ENCODE measurements at places on chromosomes 13 and 19.

GRCh38 chr13:67763384-67763783, 533.2 kb upstream of the PCDH9 start:
- no peak for DNase-seq

GRCh38 chr13:97548711-97549110, 114.7 kb downstream of the RAP2A start:
- DNase-seq, result no peak

DNA sequence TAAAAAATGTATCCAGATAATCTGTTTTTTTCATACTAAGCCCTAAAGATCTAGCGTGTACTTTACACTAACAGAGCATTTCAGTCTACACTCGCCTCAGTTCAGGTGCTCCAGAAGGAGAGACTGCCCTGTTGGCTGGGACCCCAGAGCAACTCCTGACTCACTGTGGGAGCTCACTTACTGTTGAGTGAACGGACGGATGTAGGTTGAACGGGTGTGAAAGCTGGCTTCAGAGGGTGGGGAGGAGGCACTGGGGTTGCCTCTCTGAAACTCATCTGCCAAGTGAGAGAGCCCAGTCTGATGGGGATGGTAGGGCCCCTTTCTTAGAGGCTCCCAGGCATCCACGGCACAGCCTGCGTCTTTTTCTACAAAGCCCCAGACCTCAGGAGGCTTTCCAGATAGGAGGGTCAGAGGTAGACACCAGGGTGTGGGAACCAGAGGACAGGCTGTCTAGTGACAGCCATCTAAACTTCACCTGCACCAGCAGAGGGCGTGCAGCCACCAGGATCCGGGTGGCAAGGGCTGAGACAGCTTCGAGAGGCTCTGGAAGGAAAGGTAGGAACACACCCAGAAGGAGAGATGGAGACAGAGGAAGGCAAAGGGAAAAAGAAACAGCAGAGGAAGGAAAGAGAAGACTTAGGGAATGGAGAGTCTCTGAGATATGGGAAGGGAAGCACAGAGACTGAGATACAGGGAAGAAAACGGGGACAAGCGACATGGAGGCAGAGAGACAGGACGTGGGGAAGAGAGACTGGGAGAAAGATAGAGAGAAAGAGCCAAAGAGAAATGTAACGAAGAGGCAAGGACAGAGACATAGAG, 3.7 kb downstream of the KASH5 start:
- peak; percentile 76 for DNase-seq

DNA sequence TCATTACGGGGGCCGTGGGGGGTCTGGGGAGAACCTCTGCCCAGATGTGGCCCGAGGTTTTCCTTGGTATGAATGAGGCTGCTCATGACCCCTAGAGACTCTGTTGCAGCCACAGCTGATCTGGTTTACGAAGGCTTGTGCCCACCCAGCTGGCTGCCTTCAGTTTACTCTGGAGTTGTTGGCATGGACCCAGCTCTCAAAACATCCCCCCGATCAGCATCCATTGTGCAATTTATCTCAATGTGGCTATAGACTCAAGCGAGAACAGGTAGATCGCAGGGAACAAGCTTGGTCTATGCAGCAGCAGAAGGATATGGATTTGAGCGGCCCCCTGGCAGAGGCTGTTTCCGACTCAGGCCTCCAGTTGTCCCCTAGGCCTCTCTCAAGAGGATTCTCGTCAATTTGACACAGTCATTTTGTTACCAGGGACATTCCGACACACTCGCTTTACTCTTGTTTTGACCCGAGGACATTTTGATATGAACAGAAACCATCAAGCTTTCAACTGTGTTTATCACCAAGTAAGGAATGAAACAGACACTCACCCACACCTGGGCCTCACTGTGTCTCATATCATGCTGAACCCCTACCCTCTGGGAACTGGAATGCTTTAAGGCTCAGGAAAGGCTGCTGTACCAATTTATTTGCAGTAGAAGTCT, 161.5 kb downstream of the KATNAL1 start:
- DNase-seq, result peak; percentile 41

GRCh38 chr13:27151798-27152599, 19.6 kb downstream of the USP12 start:
- DNase-seq, result no peak

DNA sequence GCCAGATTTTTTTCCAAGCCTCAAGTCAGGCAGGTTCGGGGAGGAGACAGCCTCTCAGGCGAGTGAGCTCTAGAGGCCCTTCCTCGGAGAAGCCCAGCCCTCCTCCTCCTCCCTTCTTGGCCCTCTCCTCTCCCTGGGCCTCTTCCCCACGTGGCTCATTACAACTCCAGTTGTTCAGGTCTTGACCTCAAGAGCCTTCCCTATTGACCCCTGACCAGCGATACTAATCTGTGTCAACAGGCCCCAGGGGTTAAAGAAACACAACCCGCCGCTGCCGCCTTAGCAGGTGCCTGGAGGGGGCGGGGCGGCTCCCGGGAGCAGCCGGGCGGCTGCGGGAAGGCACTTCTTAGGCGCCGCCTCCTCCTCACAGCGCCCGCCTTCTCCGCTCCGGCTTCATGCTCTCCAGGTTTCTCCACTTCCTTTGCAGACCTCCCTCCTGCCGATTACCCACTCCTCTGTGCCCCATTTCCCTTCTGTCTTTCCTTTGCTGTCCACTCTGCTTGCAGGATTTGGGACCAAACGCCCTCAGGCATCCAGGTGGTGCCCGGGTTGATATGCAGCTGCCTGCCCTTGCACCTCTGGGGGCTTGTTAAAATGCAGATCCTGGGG, 51.0 kb downstream of the LYL1 start:
- DNase-seq, result peak; percentile 19

DNA sequence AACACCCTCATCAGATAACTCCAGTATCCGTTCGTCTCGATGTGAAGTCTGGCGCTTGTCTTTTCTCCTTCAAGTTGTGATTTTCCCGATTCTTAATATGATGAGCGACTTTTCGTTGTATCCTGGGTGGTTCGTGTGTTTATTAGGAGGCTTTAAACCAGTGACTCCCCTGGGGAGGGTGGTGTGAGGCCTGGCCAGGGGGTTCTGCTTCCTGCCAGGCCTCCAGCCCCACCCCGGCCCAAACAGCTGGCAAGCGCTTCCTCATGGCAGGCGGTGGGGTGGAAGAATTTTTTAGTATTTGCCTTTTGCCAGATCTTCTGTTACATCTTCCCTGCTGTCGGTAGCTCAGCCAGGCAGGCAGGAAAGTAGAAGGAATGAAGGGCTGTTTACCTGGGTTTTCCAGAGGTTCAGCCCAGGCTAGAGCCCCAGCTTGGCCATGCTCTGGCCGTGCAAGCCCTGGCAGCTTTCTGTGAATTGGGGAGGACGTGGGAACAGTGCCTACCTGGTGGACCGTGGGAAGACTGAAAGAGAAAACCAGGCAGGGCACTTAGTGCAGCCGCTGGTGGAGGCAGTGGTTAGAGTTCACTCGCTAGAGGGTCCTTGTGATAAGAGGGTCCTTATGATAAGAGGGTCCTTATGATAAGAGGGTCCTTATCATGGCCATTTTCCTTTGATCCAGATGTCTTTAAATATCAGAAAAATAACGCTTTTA, 37.7 kb upstream of the DCUN1D2 start:
- DNase-seq, result no peak

DNA sequence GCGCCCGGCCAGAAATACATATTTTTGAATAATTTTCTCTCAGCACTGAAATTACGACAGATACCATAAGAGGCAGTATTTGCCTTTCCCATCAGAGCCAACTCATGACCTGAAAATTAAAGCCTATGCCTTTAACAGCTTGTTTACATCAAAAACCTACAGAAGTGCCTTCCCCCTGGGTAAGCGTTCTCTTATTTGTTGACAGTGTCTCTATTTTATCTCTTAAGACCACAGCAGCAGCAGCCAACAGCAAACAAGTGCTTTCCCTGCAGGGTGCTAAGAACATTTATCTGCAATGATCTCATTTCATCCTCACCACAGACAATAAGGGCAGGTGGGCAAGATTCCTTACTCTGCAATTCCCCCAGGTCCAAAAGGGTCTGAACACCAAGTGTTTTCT, 6.0 kb downstream of the AKAP8L start:
- DNase-seq, result no peak

DNA sequence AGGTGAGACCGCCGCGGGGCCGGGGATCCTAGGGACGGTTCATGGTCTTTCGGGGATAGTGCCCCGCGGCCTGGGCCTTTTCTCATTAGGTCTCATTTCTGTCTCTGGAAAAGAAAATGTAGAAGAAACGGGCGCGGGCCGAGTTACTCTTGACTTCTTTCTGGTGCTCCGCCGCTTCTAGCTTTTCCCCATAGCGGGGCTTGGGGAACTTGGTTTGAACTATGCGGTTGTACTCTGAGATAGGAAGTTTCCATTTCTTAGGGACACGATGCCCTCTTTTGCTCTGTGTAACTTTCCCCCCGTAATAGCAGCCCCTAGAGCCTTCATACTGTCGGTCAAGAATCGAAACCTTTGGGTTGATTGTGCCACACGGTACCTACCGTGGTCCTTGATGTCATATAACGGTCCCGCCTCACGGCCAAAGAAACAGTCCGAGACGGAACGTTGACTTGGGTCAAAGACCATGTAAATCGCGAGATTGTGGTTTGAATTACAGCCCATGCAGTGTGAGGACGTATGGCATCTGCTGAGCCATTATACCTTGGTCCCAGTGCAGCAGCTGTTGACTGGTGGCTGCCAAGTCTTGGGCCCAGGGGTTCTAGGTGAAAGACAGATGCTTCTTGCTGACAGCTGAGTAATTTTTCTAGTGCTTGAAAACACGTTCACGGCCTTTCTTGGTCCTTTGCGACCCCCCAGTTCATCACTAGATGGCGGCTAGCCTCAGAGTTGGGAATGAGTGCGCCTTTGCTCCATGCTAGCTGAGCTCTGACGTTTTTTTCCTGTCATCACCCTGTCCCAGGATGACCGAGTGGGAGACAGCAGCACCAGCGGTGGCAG, 487 bp downstream of the RPS5 start:
- DNase-seq, result no peak

DNA sequence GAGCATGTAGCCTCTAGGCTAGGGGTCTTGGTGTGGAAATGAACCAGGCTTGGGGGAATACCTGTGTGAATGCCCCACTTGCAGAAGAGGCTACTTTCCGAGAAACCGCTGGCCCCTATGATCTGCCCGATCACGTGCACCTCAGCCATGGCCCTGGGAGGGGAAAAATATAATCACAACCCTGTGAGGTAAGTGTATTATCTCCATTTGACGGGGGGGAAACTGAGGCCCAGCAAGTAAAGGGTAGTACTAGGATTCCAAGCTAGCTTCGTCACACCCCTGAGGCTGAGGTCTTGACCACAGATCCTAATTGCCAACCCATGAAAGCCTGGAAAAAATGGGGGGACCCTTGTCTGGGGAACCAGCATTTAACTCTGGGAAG, 587 bp downstream of the B9D2 start:
- DNase-seq, result no peak

DNA sequence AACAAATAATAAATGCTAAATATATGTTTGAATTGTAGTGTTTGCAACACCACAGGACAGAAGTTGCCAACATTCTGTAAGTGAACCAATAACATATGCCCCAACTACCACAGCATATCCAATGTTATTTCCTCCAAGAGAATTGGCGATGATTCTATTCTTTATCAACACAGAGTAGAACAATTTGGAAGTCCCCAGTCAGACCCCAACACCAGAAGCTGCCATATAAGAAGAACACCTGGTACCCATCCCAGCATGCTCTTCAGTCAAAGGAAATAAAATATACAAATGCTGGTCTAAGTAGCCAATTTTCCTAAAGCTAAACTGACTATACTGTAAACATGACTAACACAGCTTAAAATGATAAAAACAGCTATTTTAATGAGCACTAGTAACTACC, 145.7 kb downstream of the KLF12 start:
- DNase-seq, result no peak

GRCh38 chr19:55495646-55496349, 7.6 kb downstream of the SSC5D start:
- no peak for DNase-seq

- no peak for DNase-seq
These were observed 127.9 kb upstream of the SOX1 start for GRCh38 chr13:111938741-111939665.

DNA sequence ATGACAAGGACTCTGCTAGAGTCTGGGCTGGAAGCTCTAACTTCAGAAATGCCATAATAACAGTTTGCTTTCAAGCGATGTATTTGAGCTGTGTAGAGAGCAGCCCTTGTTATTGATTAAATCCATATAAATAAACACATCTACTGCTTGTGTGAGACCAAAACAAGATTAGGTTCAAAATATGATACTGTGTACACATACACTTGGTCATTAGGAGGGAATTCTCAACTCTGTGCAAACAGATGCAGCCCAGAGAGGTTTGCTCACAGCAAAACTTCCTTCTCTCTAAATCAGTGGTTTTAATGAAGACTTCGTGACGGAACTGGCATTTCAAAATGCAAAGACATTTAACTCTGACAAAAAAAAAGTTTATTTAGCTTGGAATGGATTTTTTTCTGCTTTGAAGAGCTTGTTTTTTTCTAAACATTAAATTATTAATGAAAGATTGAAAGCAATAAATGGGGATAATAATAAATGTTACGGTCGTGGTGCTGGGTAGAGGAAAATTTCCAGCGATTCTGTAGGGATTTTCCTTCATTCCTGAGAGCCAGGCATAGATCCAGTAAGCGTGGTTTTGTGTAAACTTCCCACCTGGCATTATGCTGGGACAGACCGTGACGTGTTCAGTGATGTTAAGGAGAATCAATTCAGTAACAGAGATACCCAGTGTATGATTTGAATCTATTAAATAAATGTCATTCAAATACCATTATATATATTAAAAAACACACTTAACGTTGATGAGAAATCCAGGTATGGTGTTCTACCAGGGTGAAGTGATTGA, 213.7 kb downstream of the TEX29 start:
- no peak for DNase-seq

DNA sequence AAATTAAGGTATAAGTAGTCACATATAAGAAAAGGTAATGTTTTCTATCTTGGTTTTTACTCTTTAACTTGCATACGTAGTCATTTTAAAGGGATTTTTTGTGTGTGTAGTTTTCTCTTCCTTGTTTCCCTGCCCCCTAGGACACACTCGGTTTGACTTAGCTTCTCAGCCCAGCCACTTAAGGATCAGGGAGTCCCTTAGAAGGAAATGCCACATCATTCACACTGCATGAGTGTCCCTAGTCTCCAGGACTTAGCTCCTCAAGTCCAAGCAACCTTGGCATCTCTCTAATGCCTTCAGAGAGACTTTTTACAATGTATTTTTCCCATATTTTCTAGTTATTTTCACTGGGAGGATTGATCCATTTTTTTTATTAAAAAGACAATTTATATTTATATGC, 1407.7 kb downstream of the EFNB2 start:
- no peak for DNase-seq

DNA sequence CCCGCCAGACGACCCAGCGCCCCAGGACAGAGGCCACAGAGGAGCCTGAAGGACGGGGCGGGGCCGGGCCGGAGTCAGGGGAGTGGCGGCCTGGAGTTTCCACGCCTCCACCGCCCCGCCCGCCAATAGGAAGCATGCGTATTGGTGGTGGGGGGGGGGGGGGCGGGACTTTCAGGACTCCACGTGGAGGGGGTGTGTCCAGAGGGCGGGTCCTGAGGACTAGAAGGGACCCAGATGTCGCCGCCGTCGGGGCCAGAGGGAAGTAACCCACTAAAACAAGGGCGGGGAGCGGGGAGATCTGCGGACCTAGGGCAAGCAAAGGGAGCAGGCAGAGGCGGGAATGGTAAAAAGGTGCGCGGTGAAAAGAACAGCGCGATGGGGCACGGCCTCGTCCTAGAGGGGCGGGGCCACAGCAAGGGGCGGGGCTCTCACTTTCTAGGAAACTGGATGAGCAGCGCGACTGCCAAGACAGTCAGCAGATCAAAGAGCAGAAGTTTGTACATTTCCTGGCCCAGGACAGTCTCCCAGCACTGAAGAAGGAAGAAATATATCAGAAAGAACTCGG, 2.8 kb upstream of the LENG1 start:
- peak; percentile 74 for DNase-seq

- no peak for DNase-seq
These were observed 67.6 kb downstream of the SLC7A1 start for GRCh38 chr13:29527916-29528315.

All from stimulated activated CD4-positive, alpha-beta T cell treated with anti-CD3 and anti-CD28 coated beads, Interleukin-2, amount 100 ng/mL, for 48 hours (primary cell).